ENCODE measurements at places on chromosomes 1 and 21.

DNA sequence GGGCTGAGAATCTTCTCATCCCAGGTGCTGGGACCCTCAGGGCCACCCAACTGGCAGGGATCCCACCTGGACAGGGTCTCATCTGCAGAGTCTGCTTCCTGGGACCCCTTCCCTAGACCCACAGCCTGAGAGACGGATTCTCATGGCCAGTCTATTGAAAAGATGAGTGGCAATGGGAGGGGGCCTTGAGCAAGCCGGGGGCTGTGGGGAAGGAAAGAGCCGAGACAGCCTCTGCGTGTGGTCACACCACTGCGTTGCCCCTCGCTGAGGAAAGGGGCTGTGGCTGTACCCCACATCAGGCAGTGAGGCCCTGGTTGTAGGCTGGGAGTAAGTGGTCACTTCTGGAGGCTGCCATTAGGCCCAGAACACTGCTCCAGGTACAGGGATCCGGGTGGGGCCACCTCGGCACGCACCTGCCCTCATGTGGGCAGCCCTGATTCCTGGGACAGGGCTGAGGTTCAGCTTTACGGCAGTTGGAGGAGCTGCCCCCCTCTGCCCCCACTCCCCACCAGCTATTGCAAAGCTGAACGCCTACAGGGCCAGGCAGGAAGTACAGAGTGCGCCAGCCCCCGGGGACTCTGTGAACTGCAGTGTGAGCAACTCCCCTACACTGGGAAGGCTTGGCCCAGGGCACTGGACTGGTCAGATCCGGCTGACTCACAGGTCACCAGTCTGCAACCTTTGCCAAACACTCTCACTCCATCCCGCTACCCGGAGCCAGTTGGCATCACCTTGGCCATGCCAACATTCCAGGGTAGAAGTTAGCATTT is 106.9 kb downstream of the RIPK4 start:
- DNase-seq = no peak

GRCh38 chr1:26771643-26772321 is 16.0 kb upstream of the PIGV start:
- DNase-seq = no peak

GRCh38 chr1:75548721-75549480 is 62.0 kb downstream of the SLC44A5 start:
- DNase-seq = no peak

DNA sequence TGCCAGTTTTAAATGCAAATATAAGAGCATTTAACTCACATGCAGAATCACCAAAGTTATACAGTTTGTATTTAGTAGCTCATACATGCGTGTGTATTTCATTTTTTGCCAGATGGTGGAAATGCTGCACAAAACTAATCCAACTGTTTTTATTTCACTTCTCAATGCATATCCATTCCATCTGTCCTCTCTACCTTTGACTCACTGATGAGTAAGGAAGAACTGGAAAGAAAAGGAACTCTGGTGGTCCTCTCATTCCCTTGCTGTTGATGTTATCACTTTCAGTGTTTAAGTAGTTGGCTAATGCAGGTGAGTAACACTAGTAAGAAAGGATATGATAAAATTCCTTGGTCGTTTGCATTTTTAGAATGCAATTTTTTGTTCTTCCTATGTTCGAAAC is 5.7 kb upstream of the SLC1A7 start:
- DNase-seq = no peak

DNA sequence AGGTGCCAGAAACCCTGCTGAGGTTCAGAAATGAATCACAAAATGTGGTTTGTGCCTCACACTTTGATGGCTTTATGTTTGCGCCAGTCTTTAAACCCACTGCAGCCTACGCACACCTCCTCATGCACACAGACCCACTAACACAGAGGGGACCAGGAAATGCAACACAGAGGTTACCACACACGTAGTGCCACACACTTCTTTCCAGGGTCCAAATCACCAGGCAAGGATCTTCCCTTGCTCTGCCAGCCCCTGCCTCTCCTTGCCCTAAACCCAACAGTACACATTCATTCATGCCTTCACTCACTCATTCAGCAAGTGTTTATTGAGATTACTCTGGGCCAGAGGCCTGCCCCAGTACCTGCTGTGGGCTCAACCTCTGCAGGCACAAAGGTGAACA is 17.5 kb downstream of the MAB21L3 start:
- no peak for DNase-seq

DNA sequence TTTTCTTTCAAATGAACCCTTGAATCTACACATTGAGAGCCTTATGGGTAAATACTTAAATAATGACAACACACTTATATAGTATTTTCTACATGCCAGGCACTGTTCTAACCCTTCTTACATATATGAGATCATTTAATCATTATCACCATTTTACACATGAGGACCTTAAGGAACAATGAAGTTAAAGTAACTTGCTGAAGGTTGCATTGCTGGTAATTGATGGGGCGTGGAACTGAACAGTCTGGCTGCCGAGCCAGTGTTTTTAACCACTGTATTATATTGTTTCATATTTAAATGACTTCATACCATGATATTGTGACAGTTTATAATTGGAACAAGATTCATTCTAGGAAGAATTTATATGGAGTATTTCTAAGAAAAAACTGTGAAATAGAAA is 111.9 kb upstream of the TENT5C start:
- no peak for DNase-seq
